Astrocyte (in vitro differentiated cells and primary cell): ENCODE measurements at places on chromosomes 4 and X. TPM values are rescaled to one million over a fixed set of nuclear protein-coding genes. Genes with fewer than 3 reads are reported as not detected.

- no peaks in the 10 kb centered on the region for H3K4me1 ChIP-seq
- no peaks in the 10 kb centered on the region for H3K36me3 ChIP-seq
- no peak overlapping the region for H3K4me3 ChIP-seq
- no peak for DNase-seq
- H3K27me3 ChIP-seq: no peaks in the 10 kb centered on the region
Observed at GRCh38 chrX:110120025-110120424, 117.1 kb downstream of the TMEM164 start.

The TLL1 gene
- total RNA-seq: 1.9 and 2.7 TPM in 2 replicates

DNA sequence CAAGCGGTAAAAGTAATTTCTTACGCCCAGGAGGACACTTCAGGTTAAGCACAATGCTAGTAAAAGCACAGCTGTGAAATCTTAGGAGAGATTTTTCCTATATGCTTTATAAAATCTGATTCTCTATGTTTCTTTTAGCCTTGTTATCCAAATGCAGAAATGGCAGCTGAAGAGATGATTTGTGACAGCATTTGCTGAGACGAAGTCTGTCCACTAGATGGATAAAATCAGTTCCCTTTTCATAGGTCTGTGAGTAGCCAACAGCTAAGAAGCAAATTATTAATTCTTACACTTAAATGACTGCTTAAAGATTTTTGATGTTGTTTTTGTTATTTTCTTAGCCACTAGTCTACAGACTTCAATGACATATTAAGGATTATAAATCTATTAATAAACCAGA lies 5.3 kb downstream of the GPM6A start:
- no peak overlapping the region for H3K27ac ChIP-seq
- H3K4me3 ChIP-seq: no peak overlapping the region
- H3K27me3 ChIP-seq: no peaks in the 10 kb centered on the region
- no peaks in the 10 kb centered on the region for H3K4me1 ChIP-seq
- H3K36me3 ChIP-seq: no peaks in the 10 kb centered on the region

The CASK gene
- 91.5 and 99.3 TPM in 2 replicates for total RNA-seq

The HSD17B13 gene
- total RNA-seq: 0.09 TPM in 1 of 2 replicates, not detected in the other

- H3K27me3 ChIP-seq: no peaks in the 10 kb centered on the region
- no peak overlapping the region for H3K4me3 ChIP-seq
- H3K4me1 ChIP-seq: peaks cover 3% of the 10 kb centered on the region
- H3K36me3 ChIP-seq: peaks cover 38% of the 10 kb centered on the region
- no peak for DNase-seq
- no peak overlapping the region for H3K27ac ChIP-seq
Observed at GRCh38 chr4:1336088-1336491, 10.9 kb upstream of the UVSSA start.

DNA sequence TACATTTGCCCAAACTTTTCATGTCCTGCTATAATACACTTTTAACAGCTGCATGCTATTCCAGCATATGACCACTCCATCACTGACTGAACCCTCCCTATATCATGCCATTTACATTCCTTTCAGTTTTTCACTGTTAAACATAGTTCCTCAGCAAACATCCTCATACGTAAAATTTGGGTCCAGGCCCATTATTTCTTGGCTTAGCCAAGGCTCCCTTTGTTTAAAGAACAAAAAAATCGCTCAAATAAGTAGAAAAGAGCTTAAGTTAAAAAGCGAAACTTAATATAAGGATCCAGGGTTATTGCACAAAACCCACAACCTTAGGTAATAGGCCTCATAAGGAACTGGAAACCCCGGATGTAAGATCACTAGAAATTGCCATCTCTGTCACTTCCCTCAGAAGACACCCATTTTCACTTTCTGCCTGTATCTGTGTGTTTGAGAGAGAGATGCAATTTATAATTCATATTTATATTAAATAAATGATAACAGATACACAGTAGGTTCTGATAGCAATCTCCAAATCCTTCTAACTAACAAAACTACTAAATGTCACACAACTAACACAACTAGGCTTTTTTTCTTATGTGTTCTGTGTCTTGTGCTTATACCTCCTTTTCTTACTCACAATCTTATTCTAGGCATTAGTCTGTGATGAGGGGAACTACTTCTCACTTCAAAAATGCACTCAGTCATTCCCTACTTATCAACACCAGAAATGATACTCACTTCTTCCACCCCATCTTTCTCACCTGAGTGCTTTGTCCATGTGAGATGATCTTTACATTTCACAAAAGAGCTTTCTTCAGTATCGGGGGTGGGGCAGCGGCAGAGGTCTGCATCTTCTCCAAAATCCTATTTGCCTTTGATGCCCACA lies 59.9 kb upstream of the FAM241A start:
- no peak for DNase-seq
- H3K36me3 ChIP-seq: no peaks in the 10 kb centered on the region
- no peaks in the 10 kb centered on the region for H3K27me3 ChIP-seq

The GAGE1 gene
- total RNA-seq: not detected in 2 replicates

- peaks cover 19% of the 10 kb centered on the region for H3K4me1 ChIP-seq
- peak overlapping the region; percentile 97 for H3K27ac ChIP-seq
- H3K4me3 ChIP-seq: peak overlapping the region; percentile 91
- DNase-seq: no peak
- H3K36me3 ChIP-seq: peaks cover 3% of the 10 kb centered on the region
Observed at GRCh38 chr4:55947254-55947882, 1.4 kb upstream of the CEP135 start.

The MED28 gene
- 42.6 and 43.6 TPM in 2 replicates for total RNA-seq

DNA sequence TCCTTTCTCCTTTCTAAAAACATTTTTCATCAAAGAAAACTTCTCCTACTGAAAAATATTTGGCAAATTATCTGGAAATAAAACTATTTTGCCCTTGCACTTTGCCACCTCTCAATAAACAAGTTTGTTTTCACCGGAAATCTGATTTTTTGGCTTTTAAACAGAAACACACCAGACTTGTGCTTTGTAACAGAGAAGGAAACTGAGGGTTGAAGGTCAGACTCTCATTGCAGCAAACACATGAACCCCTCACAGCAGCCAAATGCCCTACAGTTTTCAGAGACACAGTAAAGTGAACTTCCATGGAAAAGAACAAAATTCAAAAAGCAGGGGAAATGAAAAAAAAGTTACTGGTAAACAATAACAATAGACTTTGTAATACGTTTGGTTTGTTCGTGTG lies 95.6 kb upstream of the WDR17 start:
- H3K4me1 ChIP-seq: peaks cover 3% of the 10 kb centered on the region
- DNase-seq: no peak
- H3K27me3 ChIP-seq: no peaks in the 10 kb centered on the region

The EPHA5 gene
- total RNA-seq: 1.2 and 1.3 TPM in 2 replicates

DNA sequence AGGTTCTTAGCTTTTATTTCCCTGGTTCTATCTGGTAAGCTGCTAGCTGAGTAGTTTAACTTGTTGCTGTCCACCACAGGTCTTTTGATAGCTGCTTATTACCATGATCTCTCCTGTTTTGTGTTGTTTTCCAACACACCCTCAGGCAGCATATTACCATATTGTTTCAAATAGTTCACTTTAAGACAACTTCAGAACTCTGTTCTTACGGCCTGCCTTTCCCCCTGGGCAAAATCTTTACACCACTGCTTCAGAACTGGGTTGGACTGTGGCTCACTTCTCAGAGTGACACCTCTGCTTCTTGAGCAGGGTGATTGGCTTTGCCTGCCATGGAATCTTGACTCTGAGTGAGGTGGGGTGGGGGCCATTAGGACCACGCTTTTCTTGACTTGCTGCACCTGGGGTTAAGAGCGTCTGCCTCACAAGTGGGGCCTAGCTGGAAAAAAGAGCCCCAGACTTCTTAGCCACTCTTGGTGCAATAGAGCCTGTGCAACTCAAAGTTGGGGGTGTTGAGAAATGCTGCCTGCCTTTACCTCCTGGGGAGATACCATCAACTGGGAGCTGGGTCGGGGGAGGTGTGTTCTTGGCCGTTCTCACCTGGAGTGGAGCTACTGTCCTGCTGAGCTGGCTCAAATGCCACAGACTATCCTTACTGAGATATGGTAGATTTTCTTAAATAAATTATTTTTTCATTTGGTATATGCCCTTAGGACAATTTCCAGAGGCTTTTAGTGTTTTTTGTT lies 23.4 kb downstream of the USP9X start:
- DNase-seq: no peak
- H3K4me3 ChIP-seq: no peak overlapping the region
- no peaks in the 10 kb centered on the region for H3K27me3 ChIP-seq
- H3K27ac ChIP-seq: peak overlapping the region; percentile 19
- H3K36me3 ChIP-seq: no peaks in the 10 kb centered on the region
